ENCODE measurements at places on chromosomes 2 and 18.

DNA sequence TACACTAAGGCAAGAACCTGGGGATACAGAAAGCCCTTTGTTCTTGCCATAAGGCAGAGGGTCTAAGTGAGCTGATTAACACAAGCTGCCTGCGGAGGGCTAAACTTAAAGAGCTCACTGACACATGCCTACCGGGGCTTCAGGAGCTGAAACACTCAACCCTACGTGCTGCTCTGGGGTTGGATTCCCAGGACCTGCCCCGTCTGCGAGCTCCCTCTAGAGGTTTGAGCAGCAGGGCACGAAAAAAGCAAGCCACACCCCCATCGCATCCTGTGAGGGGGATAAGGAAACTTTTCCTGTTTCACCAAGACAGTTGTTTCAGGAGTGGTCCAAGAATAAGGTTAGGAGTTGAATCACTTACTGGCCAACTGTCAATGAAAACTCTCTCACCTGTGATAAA is 562.1 kb downstream of the TMX3 start:
- no peak for DNase-seq

DNA sequence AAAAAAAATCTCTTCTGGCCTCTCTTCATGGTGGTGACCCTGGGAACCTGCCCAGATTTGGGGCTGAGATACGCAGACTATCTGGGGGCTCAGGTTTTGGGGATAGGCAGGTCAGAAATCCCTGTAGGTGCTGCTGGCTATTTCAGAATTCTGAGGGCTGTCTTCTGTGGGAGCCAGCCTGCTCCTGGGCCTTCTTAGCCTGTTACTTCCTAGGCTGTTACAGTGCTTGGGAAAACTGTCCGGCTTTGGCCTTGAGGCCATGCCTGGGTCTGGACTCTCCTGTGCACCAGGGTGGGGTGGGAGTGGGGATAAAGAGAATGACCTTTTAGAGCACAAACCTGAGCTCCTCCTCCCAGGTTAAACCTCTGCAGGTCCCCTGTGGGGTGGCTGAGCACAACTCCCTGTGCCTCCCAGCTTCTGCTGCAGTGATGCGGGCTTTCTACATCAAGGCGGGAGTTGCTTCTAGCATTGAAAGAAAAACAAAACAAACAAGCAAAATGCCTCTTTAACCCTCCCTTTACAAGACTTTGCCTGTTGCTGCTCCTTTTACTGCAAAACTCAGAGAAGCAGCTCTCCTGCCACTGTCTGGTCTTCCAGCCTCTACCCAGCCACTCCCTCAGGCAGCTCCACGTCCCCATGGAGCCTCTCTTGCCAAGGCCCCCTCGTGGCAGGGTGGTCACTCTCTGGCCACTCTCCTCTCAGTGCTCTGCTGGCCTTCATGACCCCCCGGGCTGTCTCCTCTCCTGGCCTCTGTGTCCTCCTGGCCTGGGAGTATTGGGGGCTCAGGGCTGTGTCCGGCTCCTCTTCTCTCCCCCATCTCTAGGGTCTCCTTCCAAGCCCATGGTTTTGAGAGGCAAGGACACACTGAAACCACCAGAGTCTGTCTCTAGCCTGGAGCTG is 293.0 kb upstream of the HS6ST1 start:
- DNase-seq, result no peak

DNA sequence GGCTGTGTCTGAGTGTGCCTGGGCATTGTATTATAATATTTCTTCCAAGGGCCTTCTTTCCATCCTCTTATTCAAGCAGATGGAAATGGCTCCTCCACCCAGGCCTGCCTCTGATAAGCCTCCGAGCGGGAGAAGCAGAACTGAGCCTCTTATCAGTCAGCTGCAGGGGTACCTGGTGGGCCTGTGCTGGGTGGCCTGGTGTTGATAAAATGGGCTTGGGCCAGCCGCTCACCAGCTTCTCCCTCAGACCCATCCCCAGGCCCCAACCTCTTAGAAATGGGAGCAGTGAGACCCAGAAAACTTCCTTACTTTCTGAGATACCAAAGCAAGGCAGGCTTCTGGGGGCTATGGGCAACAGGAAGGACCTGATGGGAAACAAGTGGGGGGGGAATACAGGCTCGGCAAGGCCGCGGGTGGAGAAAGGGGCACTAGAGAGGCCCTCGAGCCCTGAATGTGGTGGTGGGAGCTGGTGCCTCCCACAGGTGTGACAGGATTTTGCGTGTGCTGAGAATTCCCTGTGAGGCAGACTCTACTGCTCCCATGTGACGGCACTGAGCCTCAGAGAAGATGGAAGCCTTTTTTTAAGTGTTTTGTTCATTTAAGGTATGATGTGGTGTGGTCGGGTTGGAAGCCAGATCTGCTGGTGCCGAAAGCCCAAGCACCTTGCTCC is 18.3 kb downstream of the GYPC start:
- no peak for DNase-seq

- no peak for DNase-seq
These were observed 249.7 kb upstream of the GYPC start for GRCh38 chr2:126406267-126406666.

DNA sequence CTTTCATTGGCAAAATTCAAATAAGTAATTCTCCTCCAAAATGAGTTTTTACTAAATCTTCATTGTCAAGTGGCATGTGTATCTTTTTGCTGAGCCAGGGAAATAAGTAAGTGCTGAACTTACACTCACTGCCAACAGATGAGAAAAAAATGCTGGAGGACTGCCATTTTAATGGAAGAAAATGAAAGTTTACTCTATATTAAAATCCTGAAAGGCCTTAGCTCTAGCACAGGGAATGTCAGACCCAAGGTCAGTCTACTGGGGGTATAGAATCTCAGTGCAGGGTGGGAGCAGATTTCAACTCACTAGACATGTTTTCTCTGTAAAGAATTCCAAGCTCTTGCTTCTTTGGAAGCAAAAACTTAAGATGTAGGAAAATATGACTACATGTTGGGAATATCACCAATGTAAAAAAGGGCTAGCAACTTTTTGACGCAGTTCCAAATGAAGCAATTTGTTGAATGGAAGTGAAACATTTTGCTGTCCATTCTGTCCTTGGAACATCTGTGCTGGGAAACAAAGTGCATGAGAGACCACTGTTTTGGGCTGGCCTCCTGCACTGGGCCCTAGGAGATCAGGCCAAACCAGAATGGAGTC is 127.0 kb downstream of the ST6GAL2 start:
- DNase-seq, result no peak

DNA sequence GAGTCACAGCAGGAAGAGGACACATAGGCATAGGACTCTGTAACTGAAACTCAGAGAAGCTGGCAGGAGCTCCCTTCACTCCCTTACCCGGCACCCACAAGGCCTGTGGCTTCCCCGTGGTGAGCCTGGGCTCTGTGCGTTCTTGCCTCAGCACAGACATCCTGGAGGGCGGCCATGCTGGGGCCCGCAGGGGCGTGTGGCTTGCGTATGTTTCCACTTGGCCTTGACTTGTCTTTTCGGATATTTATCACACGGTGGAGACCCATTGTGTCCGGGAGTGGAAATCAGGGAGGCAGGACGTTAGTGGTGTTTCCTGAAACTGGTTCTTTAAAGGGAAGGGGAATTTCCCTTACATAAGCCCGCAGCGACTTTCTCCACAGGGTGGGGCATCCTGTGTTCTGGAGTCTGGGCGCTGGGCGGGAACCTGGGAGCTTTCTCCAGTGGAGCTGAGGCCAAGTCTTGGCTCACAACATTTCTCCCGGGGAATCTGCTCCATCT is 49.9 kb upstream of the EML6 start:
- DNase-seq, result no peak

- DNase-seq, result no peak
These were observed 1.1 kb downstream of the KANSL1L start for GRCh38 chr2:210170196-210170445.

- no peak for DNase-seq
These were observed 15.4 kb downstream of the UBE2F start for GRCh38 chr2:237982039-237982725.

GRCh38 chr2:57515366-57515765 is 531.2 kb upstream of the VRK2 start:
- DNase-seq, result no peak

Measured in BJ (cell line).